ENCODE measurements at places on chromosomes 1 and 21. TPM values are rescaled to one million over a fixed set of nuclear protein-coding genes. Genes with fewer than 3 reads are reported as not detected.
A peak's percentile ranks its signal among the peaks of the same experiment; 100 is the strongest.

GRCh38 chr21:30491963-30492428, at the start of gene KRTAP19-3:
KRTAP19-3 (minus strand) TSS chr21:30492013; CDS start chr21:30491957, 56 bp downstream.
- DNase-seq, result no peak

GRCh38 chr1:181100015-181100905, 11.8 kb downstream of the IER5 start:
- DNase-seq, result peak; percentile 74

GRCh38 chr21:44630440-44630839, 3.5 kb downstream of the KRTAP10-9 start:
- DNase-seq, result no peak

- DNase-seq, result peak; percentile 27
These were observed 1.9 kb downstream of the EIF4G3 start for GRCh38 chr1:21174654-21175323.

DNA sequence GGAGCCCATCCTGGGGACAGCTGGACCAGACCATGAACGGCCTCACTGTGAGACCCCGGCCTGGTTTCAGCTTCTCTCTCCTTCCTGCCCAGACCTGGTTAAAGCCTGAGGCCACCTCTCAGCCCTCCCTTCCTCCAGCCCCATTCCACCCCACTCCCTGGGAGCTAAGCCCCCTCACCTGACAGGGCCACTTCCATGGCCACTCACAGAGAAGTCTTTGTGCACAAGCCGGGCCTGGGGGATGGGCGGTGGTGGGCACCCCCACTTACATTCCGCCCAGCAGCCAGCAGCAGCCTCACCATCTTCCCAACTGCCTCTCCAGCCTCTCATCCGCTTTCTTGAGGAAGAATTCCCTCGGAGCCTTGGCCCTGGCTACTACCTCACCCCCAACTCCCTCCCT, 40.4 kb downstream of the RHBG start:
- no peak for DNase-seq

GRCh38 chr1:99516141-99516540, 129.8 kb upstream of the PALMD start:
- DNase-seq, result no peak

DNA sequence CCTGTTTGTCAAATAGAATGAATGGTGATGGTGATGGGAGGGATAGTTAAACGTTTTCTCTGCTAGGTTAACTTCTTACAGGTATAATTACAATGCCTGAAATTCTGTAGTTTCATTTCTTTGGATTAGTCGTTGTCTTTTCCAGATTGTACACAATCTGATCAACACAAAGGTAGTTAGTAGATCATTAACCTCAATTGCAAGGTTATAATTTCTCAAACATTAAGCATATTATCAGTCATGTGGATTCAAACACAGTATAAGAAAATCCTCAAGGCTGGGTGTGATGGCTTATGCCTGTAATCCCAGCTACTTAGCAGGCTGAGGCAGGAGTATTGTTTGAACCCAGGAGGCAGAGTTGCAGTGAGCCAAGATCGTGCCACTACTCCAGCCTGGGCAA, 20.6 kb downstream of the SYNC start:
- no peak for DNase-seq

DNA sequence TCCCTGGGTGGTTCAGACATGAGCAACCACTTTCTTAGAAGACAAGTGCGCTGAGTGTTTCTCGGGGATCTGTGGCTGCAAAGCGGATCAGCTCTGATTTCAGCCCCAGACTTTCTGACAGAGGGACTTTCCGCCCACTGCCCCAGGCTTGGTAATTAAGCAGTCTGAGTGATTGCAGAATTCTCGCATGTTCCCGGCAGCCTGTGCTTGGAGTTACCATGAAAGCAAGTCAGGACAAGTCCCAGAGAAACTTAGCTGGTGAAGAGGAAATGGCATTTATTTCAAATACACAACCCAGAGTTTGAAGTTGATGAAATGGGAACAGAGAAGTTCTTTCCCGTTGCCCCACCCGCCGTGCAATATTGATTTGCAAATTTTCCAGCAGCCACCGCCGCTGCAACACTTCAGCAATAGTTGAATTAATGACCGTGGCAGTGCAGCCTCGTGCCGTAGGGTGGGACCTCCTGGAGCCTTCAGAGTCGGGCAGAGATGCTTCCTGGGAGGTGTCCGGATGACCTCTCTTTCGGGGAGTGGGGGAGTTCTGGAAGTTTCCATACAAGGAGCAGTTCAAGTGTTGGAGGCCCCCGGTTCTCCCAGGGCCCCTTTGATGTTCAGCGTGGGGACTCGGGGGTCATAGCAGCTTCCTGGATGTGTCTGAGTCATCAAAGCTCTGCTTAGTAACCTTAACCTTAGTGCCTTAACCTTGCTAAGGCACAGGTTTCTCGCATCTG, 134.7 kb downstream of the KAZN start:
- no peak for DNase-seq

- DNase-seq, result no peak
These were observed 17.9 kb downstream of the KRTAP10-1 start for GRCh38 chr21:44521928-44522752.

GRCh38 chr1:203302894-203303293, 2.4 kb upstream of the BTG2 start:
- DNase-seq, result no peak

DNA sequence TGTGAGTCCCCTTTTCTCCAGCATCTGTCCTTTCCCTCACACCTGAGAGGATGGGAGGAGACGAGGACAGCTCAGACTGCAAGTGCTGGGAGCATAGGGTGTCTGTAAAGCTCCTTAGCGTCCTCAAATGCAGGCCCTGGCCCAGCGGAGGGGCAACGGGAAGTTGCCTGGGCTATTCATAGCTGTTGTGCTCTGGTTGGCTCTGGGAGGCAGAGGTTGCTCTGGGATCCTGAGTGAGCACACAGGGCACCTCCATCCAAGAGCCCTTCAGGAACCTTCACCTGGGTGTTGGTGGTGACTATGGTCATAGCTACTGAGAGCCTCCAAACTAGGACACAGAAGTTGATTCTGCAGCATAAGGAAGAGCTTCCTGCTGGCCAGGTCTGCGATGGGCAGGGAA, 2.6 kb downstream of the PADI1 start:
- no peak for DNase-seq

The PLEKHO1 gene
- 29.5 TPM for total RNA-seq

The SH2D5 gene
- 11.2 TPM for total RNA-seq

GRCh38 chr1:21902026-21903012, 34.8 kb downstream of the HSPG2 start:
- no peak for DNase-seq

The SPRR1B gene
- total RNA-seq, result not detected

GRCh38 chr1:198272492-198272891, 115.7 kb downstream of the NEK7 start:
- no peak for DNase-seq

The IL22RA1 gene
- 1.2 TPM for total RNA-seq

DNA sequence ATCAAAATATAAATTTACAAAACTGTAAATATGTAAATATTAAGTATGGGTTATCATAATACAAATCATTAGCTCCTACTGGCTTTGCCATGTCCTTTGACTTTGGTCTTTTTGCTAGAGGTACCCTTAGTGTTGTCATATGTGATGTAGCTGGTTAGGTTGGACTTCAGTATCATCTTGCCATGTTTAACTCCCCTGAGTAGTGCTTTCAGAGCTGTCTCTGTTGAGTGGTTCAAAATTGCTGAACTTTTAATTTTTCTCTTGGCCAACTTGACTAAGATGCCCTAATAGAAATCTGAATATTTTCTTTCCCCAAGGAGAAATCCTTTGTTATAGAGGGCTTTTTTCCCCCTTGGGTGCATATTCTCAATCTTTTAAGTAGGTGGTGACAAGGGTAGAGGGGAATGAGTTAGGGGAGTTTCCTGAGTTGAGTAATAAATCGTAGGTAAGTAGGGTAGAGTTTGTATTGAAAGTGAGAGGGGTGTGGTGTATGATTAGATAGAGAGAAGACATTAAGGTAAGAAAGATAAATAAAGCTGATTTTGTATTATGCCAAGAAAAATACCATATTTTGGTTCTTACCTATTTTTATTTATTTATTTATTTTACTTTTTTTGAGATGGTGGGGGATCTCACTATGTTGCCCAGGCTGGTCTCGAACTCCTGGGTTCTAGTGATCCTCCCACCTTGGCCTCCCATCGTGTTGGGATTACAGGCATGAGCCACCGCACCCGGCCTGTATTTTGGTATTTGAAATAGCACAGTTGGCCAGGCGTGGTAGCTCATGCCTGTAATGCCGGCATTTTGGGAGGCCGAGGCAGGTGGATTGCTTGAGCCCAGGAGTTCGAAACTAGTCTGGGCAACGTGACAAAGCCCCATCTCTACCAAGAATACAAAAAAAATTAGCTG, 21.8 kb downstream of the RPRD2 start:
- no peak for DNase-seq

- DNase-seq, result peak; percentile 9
These were observed 246.0 kb downstream of the TRABD2B start for GRCh38 chr1:47751193-47751592.

- DNase-seq, result no peak
These were observed 26.8 kb downstream of the IFFO2 start for GRCh38 chr1:18929686-18930085.

The PSEN2 gene
- total RNA-seq, result 103 TPM

GRCh38 chr1:32627596-32628162, 22.7 kb downstream of the ZBTB8OS start:
- no peak for DNase-seq

DNA sequence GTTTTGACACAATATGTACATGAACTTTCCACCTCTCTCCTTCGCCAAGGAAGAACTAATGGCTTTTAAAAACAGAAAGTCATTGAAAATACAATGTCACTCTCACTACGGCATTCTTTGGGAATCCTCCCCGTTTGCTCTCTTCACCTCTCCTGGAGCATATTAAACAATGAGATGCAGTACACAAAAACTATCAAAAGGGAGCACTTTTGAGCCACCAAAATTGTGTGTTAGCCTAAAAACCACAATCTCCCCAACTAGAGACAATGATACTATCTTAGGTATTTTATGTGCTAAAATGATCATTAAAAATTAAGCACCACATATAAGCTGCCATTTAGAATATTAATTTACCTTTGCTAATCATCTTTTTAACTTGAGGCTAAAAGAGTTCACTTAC, 425.5 kb downstream of the KCTD3 start:
- DNase-seq, result peak; percentile 72

DNA sequence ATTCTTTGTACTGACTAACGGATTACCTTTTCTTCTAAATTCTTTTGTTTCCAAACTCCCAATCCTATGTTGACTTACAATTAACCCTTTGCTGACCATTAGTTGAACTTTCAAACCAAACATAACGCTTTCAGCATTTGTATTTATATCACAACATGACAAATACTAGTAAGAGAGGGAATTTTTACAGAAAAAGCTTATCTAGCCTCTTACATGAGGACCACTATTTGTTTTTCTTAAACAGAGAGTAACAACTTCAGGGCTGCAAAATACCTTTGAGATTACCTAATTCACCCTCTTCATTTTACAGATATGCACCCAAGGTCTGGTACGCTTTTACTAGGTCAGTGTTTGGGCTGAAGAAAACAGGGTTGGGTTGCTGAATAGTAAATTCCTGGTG, 45.0 kb upstream of the CXADR start:
- DNase-seq, result no peak

The PDE9A gene
- total RNA-seq, result 0.33 TPM

GRCh38 chr1:222798116-222798515, 16.7 kb upstream of the DISP1 start:
- peak; percentile 95 for DNase-seq

The NPPB gene
- total RNA-seq, result not detected

DNA sequence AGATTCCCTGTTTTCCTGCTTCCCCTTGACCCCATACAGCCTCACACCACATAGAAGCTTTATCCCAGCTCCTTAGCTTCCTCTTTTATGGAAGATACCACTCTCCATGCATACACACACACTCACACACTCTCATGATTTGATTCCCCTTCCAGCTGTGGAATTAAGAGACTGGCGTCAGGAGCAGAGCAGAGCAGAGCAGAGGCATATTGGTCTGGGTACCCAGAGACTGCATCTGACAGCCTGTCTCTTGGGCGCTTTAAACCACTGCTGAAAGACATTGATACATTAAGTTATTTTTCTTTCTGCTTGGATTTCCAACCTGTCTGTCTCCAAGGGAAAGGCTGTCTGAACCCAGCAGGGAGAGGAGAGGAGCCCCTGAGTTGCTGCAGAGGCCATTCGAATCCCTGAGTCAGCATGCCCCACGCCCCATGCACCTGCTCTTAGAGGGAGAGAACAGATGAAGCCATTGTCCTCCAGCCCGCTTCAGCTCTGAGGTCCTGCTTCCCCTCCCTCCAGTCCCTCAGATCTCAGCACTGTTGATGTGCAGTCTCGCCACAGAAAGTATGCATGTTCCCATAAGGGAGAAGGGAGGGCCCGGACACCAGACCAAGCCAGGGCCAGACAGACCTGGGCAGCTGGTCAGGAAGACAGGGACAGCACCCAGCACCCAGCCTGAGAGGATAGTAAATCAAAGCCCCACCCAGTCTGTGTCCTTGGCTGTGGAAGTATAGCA, 66.7 kb upstream of the GJB5 start:
- DNase-seq, result no peak

DNA sequence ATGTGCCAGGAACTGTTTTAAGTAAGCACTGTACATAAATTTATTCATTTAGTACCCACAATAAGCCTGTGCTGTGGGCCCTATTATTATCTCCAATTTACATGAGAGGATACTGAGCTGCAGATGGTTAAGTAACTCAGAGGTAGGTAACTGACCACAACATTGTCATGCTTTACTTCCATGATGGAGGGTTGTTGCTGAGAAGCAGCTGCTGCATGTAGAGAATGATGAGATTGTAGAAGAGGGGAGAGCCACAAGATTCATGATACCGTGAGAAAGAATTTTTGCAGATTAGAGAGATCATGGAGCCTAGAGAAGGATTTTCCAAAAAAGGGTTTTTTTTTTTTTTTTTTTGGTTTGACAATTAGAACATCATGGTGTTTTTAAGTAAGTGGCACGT, 313.1 kb downstream of the PTBP2 start:
- DNase-seq, result no peak

GRCh38 chr1:88014131-88014530, 669.9 kb upstream of the PKN2 start:
- no peak for DNase-seq

GRCh38 chr1:202101184-202101583, 21.5 kb upstream of the GPR37L1 start:
- DNase-seq, result no peak

The AMY1C gene
- total RNA-seq, result not detected

- DNase-seq, result peak; percentile 87
These were observed at the start of gene ZFYVE9 for GRCh38 chr1:52141513-52142219. ZFYVE9 (plus strand) TSS chr1:52142089; CDS start chr1:52233207, 91,118 bp downstream.

The ILDR2 gene
- under 0.01 TPM for total RNA-seq

DNA sequence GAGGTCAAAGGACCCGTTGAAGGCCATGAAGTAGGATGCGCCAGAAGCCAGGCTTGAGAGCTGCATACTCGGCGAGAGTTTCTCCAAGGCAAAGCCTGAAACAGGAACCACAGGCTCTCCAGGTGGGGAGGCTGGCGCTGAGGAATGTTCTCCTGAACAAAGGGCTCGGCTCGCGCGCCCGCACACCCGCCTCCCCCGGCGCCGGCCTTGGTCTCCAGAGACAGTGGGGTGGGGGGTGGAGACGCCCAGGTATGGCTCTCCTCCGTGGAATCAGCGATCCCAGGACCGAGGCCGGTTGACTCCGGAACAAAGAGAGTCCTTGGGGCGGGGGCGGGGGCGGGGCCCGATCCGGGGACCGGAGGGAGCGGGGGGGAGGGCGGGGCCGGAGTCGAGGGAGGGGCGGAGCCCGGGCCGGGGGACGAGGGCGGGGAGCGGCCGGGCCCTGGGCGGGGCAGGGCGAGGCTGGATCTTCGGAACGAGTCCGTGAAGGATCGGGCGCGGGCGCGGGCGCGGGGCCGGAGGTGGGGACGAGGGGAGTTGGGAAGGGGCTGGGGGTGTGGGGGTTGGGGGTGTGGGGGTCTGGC, 85.0 kb downstream of the NKAIN1 start:
- DNase-seq, result peak; percentile 80
